Adrenal gland (tissue), 19 donors: ENCODE measurements at places on chromosomes 16 and 17. TPM values are rescaled to one million over a fixed set of nuclear protein-coding genes. Genes with fewer than 3 reads are reported as not detected.

Gene HCRT
- total RNA-seq: not detected

Gene SEPTIN1
- total RNA-seq: 2.8 TPM

Gene ACSM2A
- 0.14 TPM for total RNA-seq

DNA sequence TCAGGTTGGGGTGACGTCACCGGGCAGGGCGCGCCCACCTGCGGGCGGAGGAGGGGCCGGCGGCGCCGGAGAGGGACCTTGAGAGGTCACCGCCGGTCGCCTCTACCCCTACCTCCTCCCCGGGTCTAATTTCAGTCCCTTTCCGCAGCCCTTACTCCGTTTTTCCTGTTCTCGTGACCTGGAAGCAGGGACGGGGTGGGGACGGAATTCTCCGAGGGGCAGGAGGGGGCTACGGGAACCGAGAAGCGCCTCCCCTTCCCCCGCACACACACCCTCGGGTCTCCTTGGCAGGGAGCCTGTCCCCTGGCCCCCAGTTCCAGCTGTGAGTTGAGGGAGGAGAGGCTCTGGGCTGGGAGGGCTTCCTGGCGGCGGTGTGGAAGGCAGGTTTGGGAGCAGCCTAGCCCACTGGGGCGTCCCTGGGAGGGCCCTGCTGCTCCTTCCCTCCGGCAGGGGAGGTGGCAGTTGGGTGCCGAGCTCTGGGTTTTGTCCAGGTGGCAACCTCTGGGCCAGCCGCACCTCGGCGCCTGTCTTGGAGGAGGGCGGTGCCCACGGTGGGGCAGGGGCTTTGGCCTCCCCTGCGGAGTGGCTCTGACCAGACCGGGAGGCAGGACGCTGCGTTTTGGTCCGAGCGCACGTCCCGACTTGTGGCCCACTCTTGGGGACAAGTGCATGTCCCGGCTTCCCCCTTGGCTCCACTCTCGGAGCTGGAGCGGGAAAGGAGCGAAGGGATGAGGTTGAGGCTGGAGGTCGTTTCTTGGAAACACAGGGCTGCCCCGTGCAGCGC is 773 bp downstream of the SYNGR3 start:
- peaks cover 4% of the 10 kb centered on the region for H3K4me1 ChIP-seq
- no peaks in the 10 kb centered on the region for H3K36me3 ChIP-seq
- H3K27ac ChIP-seq: no peak overlapping the region
- no peak overlapping the region for H3K4me3 ChIP-seq

DNA sequence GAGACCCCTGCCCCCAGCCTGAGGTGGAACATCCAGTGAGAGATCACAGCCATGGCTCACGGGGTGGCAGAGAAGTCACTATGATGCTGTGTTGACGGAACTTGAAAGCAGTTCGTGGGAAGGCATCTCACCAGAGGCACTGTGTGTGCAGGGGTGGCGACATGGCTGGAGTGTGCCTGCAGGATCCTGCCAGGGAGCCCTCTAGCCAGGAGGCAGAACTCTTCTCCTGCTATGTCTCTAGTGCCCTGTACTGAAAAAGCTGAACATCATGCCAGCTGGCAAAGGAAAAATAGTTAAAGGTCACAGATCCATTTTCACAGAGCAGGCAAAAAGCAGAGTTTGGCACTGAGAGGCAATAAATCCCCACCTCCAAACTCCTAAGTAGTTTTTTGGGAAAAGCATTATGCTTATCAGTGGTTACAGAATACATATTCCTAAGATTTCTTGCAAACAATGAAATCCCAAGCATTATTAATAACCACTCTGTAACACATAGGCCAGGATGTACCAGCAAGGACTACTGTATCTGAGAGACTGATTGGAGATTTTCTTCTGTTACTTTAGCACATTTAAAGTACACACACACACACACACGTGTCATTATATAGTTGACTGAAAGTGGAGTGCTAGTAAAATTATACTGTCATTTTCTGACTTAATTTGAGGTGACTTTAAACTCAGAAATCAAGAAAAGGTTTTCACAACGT is 36.8 kb downstream of the TNRC6C start:
- H3K4me1 ChIP-seq: peaks cover 15% of the 10 kb centered on the region
- peak; percentile 28 for DNase-seq
- no peaks in the 10 kb centered on the region for H3K36me3 ChIP-seq
- no peaks in the 10 kb centered on the region for H3K27me3 ChIP-seq
- H3K27ac ChIP-seq: no peak overlapping the region

DNA sequence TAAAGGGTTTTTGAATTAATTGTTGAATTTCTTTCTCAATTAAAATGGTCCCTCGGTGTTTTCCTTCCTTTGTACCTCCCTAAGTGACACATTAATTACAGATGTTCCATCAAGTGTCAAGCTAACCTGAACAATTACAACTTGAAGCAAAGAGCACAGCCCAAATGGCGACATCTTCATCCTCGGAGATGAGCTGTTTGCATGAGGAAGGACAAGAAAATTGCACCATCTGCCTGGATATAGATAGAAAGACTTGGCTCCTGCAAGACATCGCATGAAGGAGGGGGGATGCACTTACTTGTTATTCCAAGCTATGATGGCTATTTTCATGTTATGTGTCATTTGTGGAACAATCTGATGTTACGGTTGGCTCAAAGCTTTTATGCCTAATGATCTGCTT is 86.4 kb upstream of the ZKSCAN2 start:
- H3K36me3 ChIP-seq: no peaks in the 10 kb centered on the region
- H3K27me3 ChIP-seq: no peaks in the 10 kb centered on the region
- no peaks in the 10 kb centered on the region for H3K4me1 ChIP-seq
- DNase-seq: no peak
- no peak overlapping the region for H3K27ac ChIP-seq

GRCh38 chr16:81140930-81141780 is 45.0 kb upstream of the GCSH start:
- H3K4me3 ChIP-seq: no peak overlapping the region
- H3K4me1 ChIP-seq: no peaks in the 10 kb centered on the region

GRCh38 chr16:15913046-15913698 is 24.8 kb upstream of the CEP20 start:
- H3K27ac ChIP-seq: no peak overlapping the region
- DNase-seq: no peak
- no peaks in the 10 kb centered on the region for H3K27me3 ChIP-seq
- H3K36me3 ChIP-seq: no peaks in the 10 kb centered on the region
- H3K4me1 ChIP-seq: no peaks in the 10 kb centered on the region

DNA sequence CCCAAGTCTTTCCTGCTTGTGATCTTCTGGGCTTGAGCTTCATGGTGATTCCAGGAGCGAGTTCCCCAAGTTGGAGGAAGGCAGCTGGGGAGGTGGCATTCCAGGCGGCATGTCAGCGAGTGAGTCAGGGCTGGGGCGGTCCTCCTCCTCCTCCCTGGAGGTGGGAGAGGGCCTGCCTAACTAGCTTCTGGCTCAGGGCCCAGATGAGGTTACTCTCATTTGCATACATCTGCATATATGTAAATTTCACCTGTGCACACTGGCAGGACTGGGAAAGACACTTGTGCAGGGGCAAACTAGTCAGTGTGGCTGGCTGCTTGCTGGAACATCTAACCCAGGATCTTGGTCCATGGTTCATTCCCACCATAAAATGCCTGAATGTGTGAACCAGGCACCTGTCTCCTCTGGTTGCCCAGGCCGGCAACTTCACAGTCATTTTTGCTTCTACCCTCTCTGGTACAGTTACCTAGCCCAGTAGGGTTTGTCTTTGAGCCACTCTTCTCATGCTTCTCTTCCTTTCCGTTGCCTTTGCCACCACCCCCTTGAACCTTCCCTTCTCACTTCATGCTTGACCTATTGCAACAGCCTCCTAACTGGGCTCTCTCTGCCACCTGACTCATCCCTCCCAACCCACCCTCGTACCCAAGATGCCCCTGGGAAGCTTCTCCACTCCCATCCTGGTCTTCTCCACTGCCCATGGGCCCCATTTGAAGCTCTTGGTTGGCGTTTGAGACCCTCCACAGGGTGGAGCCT is 9.6 kb upstream of the DLX4 start:
- H3K27me3 ChIP-seq: peaks cover 29% of the 10 kb centered on the region
- no peak overlapping the region for H3K27ac ChIP-seq
- no peak overlapping the region for H3K4me3 ChIP-seq
- H3K4me1 ChIP-seq: peaks cover 2% of the 10 kb centered on the region
- no peak for DNase-seq

DNA sequence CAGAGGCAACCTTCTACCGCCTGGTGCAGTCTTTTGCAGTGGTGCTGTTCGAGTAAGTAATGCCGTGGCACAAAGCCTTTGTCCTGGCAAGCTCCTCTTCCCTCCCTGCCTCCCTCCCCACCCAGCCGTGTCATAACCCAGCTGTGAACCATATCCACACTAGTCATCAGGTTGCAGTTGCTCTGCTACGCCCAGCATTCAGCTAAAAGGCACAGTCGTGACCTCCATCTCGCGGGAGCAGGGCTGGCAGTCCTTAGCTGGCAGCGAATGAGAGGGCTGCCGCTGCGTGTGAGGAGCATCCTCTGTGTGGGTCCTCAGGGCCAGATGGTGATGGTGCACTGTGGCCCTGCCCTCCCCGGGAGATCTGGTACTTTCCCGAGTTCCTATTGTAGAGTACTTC is 39.3 kb downstream of the CIBAR2 start:
- H3K27ac ChIP-seq: no peak overlapping the region
- H3K4me1 ChIP-seq: no peaks in the 10 kb centered on the region
- no peaks in the 10 kb centered on the region for H3K36me3 ChIP-seq
- no peak for DNase-seq
- H3K4me3 ChIP-seq: no peak overlapping the region

GRCh38 chr17:77393867-77394539 is 253.2 kb downstream of the SEC14L1 start:
- peak overlapping the region; percentile 90 for H3K27ac ChIP-seq
- DNase-seq: peak; percentile 52
- no peak overlapping the region for H3K4me3 ChIP-seq
- peaks cover 49% of the 10 kb centered on the region for H3K4me1 ChIP-seq
- no peaks in the 10 kb centered on the region for H3K36me3 ChIP-seq

DNA sequence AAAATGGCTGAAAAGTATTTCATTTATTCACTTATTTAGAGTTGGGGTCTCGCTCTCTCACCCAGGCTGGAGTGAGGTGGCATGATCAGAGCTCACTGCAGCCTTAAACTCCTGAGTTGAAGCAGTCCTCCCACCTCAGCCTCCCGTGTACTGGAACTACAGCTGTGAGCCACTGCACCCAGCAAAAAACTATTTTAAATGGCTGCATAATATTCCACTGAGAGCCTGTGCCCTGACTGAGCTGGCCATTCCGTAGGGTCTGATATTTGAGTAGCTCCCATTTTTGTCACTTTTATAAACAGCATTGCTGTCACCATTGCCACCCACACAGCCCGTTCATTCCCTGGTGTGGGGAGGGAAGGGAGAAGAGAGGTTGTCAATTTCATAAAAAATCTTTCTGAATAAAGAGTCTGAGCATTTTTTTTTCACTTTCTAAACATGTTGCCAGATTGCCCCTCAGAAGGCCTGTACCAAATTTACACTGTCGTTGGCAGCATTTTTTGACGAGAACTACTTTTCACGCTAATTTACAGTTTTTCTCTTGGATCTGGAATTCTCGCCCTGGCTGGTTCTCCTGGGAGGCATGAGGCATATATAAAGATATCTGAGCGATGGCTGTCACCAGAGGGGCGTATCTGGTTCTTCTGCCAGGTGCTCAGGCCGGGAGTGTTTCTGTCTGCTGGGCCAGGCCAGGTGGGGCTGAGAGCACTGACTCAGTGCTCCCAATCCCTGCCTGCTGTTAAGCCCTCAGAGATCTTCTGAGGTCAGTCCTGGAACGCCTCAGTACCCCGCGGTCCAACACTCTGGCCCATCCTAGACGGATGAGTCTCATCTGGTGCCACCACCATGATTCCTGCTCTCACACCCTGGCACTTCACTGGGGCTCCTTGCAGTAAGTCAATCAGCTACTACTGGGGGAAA is 7.2 kb upstream of the KIFC3 start:
- H3K27ac ChIP-seq: no peak overlapping the region
- no peak overlapping the region for H3K4me3 ChIP-seq
- H3K36me3 ChIP-seq: no peaks in the 10 kb centered on the region
- DNase-seq: no peak

GRCh38 chr16:81014672-81015071 is 7.7 kb downstream of the CENPN start:
- no peak overlapping the region for H3K27ac ChIP-seq
- H3K4me1 ChIP-seq: no peaks in the 10 kb centered on the region
- no peak overlapping the region for H3K4me3 ChIP-seq
- H3K27me3 ChIP-seq: no peaks in the 10 kb centered on the region

GRCh38 chr17:67712375-67712774 is 5.4 kb upstream of the NOL11 start:
- H3K4me3 ChIP-seq: no peak overlapping the region
- H3K4me1 ChIP-seq: peaks cover 7% of the 10 kb centered on the region
- H3K27ac ChIP-seq: no peak overlapping the region
- no peaks in the 10 kb centered on the region for H3K27me3 ChIP-seq
- H3K36me3 ChIP-seq: no peaks in the 10 kb centered on the region

GRCh38 chr17:44533533-44534246 is 23.6 kb upstream of the FZD2 start:
- peak; percentile 89 for DNase-seq
- H3K4me1 ChIP-seq: peaks cover 5% of the 10 kb centered on the region
- peaks cover 4% of the 10 kb centered on the region for H3K27me3 ChIP-seq
- H3K36me3 ChIP-seq: no peaks in the 10 kb centered on the region
